ENCODE measurements at places on chromosomes 6 and 20. TPM values are rescaled to one million over a fixed set of nuclear protein-coding genes. Genes with fewer than 3 reads are reported as not detected.

Gene ECT2L
- total RNA-seq: not detected

Gene DTNBP1
- 9.9 TPM for total RNA-seq

Gene RHAG
- not detected for total RNA-seq

Gene GRIK2
- total RNA-seq: 0.61 TPM

Gene LRRC73
- total RNA-seq: 0.55 TPM

Gene SLC22A7
- total RNA-seq: not detected

Gene GGTLC1
- total RNA-seq: 0.43 TPM

Gene SCRT2
- total RNA-seq: not detected

Gene NRN1
- not detected for total RNA-seq

Gene ZSCAN23
- 12.0 TPM for total RNA-seq

Gene MDFI
- total RNA-seq: 22.6 TPM

Gene MATN4
- total RNA-seq: 0.33 TPM

Gene HNF4A
- 0.58 TPM for total RNA-seq

Gene DDX39B
- 383 TPM for total RNA-seq

GRCh38 chr6:32887616-32888015 lies 33.6 kb downstream of the PSMB9 start:
- no peak for DNase-seq

GRCh38 chr6:56649782-56650181 lies 7.1 kb upstream of the DST start:
- no peak for DNase-seq

DNA sequence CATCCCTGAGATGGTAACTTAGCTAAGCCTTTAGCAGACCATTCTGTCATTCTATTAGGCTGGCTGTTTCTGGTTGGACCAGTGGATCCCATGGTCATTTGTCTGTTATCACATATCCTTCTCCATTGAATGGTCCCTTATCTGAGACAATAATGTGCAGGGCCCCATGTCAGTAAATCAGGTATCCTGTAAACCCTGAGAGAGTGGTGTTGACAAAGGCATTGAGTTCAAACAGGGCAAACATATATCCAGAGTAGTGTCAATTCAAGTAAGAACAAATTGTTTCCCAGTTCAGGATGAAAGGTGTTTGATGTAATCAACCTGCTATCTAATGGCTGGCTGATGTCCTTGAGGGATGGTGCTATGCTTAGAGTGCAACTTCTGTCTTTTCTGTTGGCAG lies 126.2 kb downstream of the LINC00237 start:
- no peak for DNase-seq

GRCh38 chr20:56706867-56707360 lies 77.8 kb downstream of the TFAP2C start:
- no peak for DNase-seq

- DNase-seq: no peak
Observed at GRCh38 chr20:62517901-62518610, 42.3 kb upstream of the GATA5 start.

DNA sequence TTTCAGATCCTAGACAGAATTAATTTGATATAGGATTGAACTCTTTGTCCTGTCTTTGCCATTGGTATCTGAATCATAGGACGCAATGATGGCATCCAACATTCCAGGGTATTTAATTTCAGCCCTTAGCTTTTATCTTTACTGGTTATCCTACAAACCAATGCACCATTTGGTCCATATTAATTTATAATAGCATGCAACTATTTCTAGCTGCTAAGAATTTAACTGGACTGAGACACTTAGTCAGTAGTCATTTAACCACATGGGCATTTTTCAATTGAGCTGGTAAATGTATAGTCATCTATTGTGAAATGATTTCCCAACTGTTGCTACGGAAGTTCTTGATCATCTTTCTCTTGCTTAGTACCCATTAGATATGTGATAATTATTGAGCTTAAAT lies 141.1 kb downstream of the CD164 start:
- DNase-seq: no peak

DNA sequence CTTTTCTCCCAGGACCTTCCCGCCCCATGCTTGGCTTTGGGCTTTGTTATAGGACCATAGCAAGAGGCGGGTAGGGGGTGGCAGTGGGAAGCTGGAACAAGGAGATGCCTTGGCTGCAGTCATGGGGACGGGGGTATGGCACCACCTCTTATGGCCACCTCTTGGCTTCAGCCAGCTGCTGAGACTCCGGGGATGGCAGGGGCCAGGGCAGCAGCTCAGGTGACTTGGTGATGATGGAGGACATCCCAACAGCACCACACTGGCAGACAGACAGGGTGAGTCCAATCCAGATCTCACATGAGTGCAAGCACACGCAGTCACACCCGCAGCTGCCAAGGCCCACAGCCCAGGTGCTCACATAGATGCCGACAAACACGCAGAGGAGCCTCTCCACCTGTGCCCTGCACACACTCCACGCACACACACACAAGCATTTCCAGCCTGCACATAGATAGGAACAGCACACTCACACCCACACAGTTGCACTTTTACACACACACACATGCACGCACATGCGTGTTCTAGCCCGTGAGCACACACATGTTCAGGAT lies 6.2 kb downstream of the NOL4L start:
- no peak for DNase-seq

GRCh38 chr20:46640044-46640443 lies 11.2 kb downstream of the SLC13A3 start:
- no peak for DNase-seq

DNA sequence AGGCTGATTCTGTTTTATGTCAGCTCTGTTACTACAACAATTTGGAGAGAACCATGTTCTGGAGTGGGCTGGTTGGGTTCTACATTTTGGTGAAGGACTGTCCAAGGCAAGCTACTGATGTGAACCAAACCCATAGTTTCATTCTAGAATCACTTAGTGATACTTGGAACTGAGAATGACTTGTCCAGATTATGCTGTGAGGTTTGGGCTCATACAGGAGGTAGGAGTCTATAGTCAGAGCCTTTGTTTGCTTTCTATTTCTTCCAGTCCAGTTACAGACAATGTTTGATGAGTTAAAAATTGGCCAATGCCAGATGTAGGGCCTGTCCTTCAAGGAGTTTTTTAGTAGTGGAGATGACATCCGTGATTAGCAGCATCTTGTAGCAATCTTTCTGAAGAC lies 97.9 kb downstream of the LRRC1 start:
- no peak for DNase-seq

- peak; percentile 99 for DNase-seq
Observed at GRCh38 chr20:48620507-48621375, 207.1 kb downstream of the PREX1 start.

- DNase-seq: no peak
Observed at GRCh38 chr6:41272591-41273240, 13.8 kb downstream of the TREM1 start.

DNA sequence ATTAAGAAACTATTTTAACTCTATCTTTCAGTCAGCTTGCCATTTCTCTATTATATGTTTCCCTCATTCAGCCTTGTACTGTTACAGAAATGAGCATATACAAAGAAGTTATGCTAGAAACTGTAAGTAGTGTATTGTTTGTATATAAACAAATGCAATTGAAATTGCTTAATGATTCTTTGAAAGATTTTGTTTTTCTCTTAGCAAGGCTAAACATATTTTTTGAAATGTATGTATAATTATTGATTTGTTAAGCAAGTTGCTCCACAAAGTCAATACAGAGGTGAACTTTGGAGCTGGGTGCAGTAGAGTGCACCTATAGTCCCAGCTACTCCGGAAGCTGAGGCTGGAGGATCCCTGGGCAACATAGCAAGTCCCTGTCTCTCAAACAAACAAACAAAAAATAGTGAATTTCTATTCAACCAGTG lies 253.6 kb downstream of the RNGTT start:
- no peak for DNase-seq

- no peak for DNase-seq
Observed at GRCh38 chr6:79005024-79005423, 73.0 kb downstream of the PHIP start.

GRCh38 chr20:44494681-44495080 lies 19.0 kb downstream of the TTPAL start:
- no peak for DNase-seq

- DNase-seq: no peak
Observed at GRCh38 chr20:34791289-34792020, 34.0 kb downstream of the NCOA6 start.

- no peak for DNase-seq
Observed at GRCh38 chr6:127518710-127519468, at the start of gene MTCL3. TSS of gene MTCL3 (minus strand) at chr6:127519335.

GRCh38 chr6:7697820-7698623 lies 27.9 kb upstream of the BMP6 start:
- DNase-seq: peak; percentile 89

DNA sequence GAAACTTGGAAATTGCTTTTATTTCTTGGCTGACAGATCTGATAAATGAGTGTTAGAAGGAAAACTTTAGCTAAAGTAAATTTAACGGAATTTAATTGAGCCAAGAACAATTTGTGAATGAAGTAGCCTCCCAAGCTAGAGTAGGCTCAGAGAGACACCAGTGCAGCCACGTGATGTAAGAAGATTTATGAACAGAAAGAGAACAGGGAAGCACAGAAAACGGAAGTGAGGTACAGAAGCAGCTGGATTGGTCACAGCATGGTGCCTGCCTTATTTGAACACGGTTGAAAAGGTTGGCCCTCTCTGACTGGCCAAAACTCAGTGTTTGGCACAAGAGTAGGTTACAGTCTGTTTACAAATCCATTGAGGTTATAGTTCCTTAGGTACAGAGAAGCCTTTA lies 29.5 kb upstream of the IFNGR1 start:
- peak; percentile 26 for DNase-seq

DNA sequence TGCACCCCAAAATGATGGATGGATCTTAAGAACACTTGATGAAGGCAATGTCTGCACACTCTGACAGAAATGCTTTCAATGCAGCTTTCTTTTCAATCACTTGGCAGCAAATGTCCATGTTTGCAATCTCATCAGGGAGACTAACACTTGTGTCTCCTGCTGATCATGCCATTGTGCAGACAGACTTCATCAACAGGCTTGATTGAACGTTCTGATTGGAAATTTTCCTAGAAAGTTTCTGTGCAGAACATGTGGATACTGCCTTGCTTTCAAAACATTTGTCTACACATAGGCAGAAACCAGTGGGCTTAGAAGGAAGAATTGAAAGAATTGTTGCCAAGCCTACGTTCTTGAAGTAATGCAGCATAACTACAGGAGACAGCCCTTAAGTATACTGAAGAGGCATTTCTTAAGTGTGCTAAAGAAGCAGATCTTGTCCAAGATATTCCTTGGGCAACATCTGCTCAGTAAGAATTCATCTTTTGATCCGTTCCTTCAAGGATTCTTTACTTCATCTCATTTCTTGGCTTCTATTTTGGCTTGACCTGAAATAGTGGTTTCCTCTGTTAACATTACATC lies 120.4 kb upstream of the PLCB4 start:
- no peak for DNase-seq

DNA sequence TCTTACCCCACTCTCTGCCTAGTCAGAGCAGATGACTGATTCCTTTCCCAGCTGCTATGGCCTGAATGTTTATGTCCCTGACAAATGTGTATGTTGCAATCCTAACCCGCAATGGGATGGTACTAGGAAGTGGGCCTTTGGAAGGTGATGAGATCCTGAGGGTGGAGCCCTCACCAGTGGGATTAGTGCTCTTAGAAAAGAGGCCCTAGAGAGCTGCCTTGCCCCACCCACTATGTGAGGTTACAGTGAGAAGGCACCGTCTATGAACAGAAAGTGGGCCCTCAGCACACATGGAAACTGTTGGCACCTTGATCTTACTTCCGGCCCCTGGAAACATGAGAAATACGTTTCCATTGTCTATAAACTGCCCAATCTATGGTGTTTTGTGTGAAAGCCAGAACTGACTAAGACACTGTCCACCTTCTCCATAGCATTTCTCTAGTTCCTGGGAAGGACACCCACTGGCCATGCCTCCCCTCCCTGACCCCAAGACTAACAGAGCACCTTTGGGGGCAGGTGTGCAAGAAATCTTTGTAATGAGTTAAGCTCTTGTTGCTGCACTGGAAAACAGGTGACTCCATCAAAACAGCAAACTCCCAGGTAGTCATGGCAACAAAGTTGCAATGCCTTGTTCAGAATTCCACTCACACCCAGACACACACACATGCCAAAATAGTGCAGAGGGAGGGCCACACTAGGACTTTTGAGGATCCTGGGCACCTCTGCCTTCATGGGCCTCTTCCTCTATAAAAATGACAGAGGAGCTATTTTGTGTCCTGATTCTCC lies 16.2 kb downstream of the GABRR2 start:
- peak; percentile 81 for DNase-seq

- no peak for DNase-seq
Observed at GRCh38 chr6:45786355-45786781, 229.3 kb downstream of the CLIC5 start.

GRCh38 chr6:34795836-34796425 lies 4.0 kb downstream of the BLTP3A start:
- peak; percentile 83 for DNase-seq

DNA sequence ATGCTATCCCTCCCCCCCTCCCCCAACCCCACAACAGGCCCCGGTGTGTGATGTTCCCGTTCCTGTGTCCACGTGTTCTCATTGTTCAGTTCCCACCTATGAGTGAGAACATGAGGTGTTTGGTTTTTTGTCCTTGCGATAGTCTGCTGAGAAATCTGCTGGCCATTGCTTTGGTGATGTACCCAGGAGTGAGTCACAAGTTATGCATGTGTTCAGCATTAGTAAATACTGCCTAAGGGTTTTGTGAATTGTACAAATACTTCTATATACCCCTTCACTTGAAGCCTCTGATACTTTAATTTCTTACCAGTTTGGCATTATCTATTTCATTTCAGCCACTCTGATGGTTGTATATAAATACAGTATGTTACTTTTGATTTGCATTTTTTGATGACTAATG lies 711.3 kb upstream of the GJE1 start:
- DNase-seq: peak; percentile 64

GRCh38 chr6:139863346-139863745 lies 488.9 kb upstream of the CITED2 start:
- no peak for DNase-seq

DNA sequence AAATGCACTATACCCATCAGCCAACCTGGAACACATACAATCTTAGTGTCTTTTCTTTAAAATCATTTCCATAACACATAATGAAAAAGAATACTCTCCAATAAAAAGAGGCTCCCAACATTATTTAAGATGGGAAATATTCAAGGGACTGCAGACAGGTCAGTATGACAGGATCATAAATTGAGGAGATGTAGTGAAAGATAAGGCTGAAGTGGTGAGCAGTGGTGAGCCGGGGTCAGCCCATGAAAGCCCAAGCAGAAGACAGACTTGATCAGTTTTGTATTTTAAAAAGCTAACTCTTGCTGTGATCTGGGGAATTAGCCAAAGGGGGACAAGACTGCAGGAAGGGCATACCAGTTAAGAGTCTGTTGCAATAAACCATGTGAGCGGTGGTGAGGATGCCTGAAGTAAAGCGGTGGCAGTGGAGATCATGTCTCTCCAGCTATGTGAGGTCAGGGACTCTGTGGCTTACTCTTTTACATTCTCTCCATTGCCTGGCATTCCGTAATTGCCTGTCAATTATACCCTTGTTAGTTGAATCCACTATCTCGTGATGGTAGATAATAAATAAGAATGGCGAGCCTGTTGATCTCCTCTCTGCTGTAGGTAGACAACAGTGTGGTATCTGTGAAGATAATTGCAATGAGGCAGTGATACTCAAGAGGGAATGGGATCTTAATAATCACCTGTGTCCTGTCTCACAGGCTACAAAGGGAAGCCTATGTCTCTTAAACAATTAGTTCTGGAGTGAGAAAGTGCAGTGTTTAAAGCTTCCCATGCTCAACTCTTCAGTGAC lies 97.4 kb downstream of the FILIP1 start:
- no peak for DNase-seq

GRCh38 chr20:46350201-46350985 lies 42.1 kb upstream of the CDH22 start:
- no peak for DNase-seq
